Activated CD8-positive, alpha-beta memory T cell treated with anti-CD3 and anti-CD28 coated beads, Interleukin-2, amount 50 U/mL, for 4 hours (primary cell): ENCODE measurements at places on chromosomes 16 and 17.

GRCh38 chr16:69307091-69307490 lies 4.1 kb upstream of the VPS4A start:
- DNase-seq: no peak

DNA sequence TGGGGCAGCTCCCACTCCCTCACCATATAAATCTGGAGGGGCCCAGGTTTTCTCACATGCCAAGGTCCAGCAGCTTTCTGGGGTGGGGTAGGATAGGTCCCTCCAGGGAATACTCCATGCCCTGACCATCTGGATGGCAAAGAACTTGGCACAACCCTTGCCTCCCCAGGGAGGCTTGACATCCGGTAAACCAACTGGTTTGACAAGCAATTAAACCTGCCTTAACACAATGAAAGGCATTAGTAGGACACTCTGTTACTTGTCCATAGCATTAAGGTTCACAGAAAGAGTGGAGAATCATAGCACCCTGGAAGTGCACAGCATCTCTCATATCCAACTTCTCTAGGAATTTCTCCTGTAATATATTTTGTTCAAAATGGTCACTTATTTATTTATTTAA lies 63.9 kb upstream of the MAF start:
- no peak for DNase-seq

GRCh38 chr16:907842-908241 lies 62.9 kb downstream of the LMF1 start:
- DNase-seq: no peak

DNA sequence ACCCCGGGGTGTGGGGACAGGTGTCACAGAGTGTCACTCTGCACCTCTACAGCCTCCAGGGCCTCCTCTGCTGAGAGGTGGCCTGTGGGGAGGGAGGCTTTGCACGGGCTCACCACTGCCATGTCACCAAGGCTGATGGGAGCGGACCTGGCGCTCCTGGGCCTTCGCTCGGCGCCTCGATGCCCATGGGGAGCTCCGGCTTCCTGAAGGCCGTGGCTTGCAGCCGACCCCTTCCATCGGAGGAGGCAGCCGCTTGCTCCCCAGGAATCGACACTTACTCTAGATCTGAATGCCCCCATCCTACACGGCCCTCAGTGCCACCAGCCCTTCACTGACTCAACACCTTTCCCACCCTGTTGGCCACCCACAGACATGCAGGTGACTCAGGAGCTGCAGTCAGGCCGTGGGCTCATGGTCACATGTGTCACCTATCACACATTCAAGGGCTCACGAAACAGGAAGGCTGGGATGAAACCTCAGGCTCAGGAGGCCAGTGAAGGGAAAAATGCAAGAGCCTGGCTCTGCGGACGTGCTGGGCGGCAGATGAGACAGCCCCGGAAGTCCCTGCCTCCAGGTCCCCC lies 11.9 kb downstream of the LGALS3BP start:
- no peak for DNase-seq

- DNase-seq: no peak
These were observed 282.0 kb downstream of the BCAS3 start for GRCh38 chr17:60959696-60960095.

DNA sequence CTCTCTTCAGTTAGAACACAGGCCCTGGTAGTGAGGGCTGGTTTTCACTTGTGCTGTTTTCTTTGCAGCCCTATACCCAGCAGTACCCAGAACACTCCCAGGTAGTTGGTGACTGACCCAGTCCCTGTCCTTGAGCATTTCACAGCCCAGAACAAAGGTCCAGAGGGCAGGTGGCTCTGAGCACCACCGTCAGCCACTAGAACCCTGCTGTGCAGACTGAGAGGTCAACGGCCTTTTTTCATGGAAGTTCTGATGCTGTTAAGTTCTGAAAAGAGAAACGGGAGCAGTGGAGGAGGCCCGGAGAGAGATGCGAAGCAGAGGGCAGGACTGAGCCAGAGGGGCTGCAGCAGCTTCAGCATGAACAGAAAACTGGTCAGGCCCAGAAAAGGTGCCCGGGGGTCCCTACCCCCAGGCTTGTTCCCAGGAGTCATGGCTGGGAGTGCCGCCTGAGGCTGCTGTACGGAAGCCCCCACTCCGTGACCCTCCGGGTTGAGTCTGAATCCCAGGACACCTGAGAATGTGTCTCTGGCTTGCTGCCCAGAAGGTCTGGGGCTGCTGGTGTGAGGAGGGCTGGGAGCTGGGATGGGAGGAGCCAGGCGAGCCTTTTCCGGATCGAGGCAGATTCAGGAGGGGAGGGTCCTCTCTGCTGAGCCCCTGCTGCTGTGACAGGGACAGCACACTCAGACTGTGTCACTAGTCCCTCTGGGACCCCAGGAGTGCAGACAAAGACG lies 8.7 kb downstream of the ZNF276 start:
- no peak for DNase-seq

- DNase-seq: no peak
These were observed 171.1 kb downstream of the SNX29 start for GRCh38 chr16:12147681-12148080.

GRCh38 chr17:35254107-35254773 lies 11.4 kb downstream of the SLFN5 start:
- no peak for DNase-seq

- no peak for DNase-seq
These were observed 30.8 kb upstream of the RBBP6 start for GRCh38 chr16:24508614-24509013.

GRCh38 chr17:47675380-47676198 lies 18.4 kb upstream of the TBKBP1 start:
- no peak for DNase-seq

GRCh38 chr17:67111327-67111726 lies 67.0 kb downstream of the CACNG1 start:
- DNase-seq: no peak

- no peak for DNase-seq
These were observed 50.8 kb downstream of the RPH3AL start for GRCh38 chr17:301681-302299.

DNA sequence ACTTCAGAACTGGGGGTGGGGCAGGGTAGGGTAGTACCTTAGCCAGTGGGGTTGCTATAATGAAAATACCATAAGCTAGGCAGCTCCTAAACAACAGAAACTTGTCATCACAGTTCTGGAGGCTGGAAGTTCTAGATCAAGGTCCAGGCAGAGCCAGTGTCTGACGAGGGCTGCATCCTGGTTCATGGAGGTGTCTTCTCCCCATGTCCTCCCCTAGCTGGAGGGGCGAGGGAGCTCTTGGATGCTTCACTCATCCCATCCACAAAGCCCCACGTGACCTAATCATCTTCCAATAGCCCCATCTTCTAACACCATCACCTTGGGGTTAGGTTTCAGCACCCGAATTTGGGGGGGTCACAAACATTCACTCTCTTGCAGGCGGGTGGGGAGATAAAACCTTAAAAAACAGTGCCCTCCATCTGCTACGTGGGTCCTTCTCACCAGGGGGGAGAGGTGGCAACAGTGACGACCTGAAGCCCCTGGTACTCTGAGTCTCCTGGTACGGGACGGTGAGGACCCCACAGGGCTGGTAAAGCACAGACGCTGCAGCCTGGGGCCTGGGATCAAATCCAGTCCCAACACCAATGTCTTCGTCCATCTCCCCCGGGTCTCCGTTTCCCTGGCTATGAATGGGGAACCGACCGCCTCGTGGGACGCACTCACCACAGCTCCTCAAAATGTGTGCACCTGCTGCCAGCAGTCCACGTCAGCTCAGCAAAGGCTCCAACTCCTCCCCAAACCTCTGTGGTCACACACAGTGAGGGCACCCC lies 22.8 kb downstream of the RAB40B start:
- no peak for DNase-seq

GRCh38 chr16:3145660-3146059 lies 10.8 kb downstream of the ZNF213 start:
- DNase-seq: no peak

DNA sequence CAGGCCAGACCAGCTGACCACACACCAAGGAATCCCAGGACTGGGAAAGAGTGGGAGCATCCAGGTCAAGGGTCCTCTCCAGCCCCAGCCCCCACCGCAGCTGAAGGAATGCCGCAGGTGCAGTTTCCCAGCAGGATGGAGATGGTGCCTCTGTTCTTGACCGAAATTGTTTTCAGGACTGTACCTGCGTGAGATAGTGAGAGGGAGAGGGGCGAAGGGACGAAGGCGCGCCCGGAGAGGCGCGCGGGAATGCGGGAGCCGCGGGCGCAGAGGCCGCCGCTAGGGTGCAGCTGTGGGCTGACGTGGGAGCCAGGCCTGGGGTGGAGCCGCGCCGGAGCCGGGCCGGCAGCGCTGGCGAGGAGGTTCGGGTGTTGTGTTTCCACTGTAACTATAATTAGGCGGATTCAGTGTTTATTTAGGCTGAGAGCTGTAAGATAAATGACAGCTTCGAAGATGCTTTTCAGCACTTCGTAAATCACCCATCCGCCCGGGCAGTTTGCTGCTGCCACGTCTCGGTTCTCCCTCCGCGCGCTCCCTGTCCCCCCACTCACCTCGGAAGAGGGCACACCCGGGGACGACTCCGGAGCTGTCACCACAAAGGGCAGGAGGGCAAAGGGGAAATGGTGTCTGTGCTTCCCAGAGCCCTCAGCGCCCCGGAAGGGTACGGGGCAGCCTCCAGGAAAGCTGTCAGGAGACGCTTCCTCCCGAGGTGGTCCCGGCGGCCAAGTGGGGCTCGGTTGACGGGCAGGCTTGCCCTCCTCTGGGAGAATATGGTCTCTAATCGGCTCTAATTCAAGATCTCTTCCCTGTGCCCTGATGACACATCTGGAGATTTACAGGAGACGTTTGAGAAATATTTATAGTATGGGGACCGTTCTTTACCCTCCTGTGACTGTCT lies 38.2 kb downstream of the HOXB1 start:
- DNase-seq: peak; percentile 75

GRCh38 chr17:2982854-2983253 lies 80.6 kb downstream of the OR1D5 start:
- no peak for DNase-seq

- no peak for DNase-seq
These were observed 12.9 kb downstream of the CMIP start for GRCh38 chr16:81457326-81458133.

DNA sequence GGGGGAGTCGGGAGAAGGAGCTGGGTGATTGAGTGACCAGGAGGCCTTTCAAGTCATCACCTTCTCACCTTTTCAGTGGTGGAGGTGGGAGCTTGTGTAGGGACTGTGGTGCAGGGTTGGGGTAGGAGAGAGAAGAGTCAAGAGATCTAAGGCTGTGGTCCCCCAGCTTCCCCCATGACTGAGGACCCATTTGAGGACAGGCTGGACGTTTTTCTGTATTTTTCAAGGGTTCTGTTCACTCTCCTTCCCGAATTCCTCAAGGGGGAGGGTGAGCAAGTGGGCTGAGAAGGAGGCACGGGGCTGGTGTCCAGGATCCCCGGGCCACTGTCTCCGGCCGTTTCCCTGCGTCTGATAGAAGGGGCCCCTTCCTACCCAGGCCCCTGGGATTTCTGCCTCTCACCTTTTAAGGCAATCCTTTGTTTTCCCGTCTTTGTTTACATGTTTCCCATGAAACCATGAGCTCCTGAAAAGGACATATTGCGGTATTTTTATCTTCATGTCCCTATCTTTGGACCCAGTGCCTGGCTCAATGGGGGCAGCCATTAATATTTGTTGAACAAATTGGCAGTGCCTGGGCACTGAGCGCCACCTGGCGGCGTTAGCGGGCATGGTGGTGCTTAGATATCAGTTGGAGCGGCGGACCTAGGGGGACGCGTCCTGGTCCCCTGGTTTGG lies 9.2 kb upstream of the CD300A start:
- DNase-seq: peak; percentile 73

DNA sequence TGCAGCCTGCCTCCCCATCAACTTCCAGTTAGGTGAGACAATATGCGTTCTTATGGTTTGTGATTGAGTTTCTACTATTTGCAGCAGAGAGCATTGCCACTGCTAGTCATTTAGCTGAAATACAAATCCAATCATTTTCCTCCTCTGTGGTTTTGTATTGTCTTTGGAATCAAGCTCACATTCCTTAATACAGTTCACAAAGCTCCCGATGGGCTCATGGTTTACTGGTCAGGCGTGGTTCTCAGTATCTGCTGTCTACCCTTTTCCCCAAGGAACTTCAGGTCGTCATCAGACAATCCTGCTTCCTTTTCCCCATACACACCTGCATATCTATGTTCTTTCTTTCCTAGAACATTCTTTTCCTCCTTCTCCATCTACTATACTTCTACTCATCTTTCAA lies 69.6 kb upstream of the GAS7 start:
- DNase-seq: no peak

- no peak for DNase-seq
These were observed 208.3 kb upstream of the PMFBP1 start for GRCh38 chr16:72380283-72380682.

GRCh38 chr17:36850790-36851189 lies 86.5 kb upstream of the LHX1 start:
- DNase-seq: no peak

- no peak for DNase-seq
These were observed 17.4 kb upstream of the GPRC5C start for GRCh38 chr17:74414510-74414909.

DNA sequence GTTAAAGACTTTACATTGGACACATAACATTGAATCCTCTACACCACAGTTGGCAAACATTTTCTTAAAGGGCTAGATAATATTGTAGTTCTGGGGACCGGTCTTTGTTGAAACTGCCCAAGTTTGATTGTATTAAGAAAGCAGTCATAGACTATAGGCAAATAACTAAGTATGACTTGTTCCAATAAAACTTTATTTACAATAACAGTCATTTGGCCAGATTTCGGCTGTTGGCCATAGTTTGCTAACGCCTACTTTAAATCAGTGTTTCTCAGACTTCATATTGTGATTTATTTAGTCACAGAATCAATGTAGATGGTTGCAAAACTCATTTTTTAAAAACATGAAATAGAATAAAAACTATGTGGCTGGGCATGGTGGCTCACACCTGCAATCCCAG lies 531.8 kb downstream of the XYLT1 start:
- no peak for DNase-seq

DNA sequence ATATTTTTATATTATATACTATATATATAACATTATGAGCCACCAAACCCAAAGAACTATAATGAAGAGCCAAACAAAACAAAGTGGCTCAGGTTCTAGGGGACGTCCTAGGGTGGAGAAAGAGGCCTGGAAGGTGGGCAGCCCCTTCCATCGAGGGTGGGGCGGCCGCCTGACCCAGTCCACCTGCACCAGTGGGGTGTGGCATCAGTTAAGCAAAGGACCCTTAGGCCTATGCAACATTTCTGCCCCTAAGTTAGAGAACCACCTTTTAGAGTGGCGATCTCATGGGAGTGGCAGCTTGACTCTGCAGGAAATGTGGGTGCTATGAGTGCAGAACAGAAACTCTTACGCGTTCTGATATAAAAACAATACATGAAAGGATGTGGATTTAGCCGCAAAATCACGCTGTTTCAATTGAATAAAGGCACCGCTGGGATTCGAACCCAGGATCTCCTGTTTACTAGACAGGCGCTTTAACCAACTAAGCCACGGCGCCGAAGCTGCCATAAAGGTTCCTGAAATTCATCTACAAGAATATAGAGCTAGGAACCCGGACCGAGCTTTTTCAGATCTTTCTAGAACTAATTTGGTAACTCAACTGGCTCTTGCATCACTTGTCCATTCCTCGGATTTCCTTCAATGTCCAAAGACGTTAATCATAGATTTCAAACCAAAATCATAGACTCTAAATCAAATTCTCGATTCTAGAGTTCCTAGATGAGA lies 15.6 kb upstream of the AURKB start:
- DNase-seq: peak; percentile 54
